ENCODE measurements at places on chromosomes 3 and 15.

DNA sequence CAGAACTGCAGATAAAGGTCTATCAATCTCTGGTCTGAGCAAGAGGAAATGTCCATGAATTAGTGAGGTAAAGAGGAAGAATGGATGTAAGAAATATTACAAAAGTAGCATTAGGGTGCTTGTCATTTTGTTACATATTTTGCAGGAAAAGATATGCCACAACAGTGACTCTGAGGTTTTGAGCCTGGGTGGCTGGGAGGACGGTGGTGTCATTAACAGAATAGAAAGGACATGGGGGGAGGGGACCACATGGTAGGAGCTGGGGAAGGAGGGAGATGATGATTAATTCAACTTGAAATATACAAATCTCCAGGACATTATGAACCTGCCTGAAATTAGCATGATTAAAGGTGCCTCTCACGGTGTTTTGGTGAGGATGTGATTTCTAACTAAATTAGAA lies 245.5 kb upstream of the MDFIC2 start:
- no peak for DNase-seq

DNA sequence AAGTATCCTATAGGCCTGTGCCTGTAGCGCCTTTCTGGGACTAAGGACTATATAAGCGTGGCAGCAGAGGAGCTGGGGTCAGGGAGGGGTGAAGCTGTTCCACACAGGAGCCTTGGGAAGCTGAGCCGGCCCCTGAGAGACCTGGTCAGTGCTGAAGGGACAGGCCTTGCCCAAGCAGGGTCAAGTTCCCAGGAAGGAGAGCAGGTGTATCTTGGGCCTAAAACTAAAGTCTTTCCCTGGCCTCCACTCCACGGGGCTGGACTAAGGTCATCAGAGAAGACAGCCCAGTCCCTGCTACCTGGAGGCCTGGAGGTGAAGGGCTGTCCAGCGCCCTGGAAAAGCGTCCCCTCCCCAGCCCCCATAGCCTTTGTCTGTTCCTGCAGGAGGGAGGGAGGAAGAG lies 23.9 kb upstream of the NR2C2 start:
- DNase-seq: no peak

- DNase-seq: no peak
Measured at GRCh38 chr3:8990266-8991215, 27.3 kb upstream of the RAD18 start.

GRCh38 chr3:99172736-99173657 lies 271.5 kb upstream of the DCBLD2 start:
- no peak for DNase-seq

GRCh38 chr15:90809536-90809935 lies 58.9 kb upstream of the FURIN start:
- no peak for DNase-seq

- DNase-seq: peak; percentile 15
Measured at GRCh38 chr15:64622410-64623260, 152.8 kb downstream of the RBPMS2 start.

- no peak for DNase-seq
Measured at GRCh38 chr3:147406028-147406931, at the start of gene ZIC4. Gene ZIC4, minus strand, starts transcription at chr3:147406543. Its CDS starts 3,746 bp downstream, at chr3:147402797.

GRCh38 chr3:60854791-60855190 lies 396.5 kb downstream of the FHIT start:
- no peak for DNase-seq
